ENCODE measurements at places on chromosomes 2 and 18.

GRCh38 chr18:21105936-21106335 lies 5.7 kb downstream of the ROCK1 start:
- no peak for DNase-seq

GRCh38 chr2:101723371-101724124 lies 26.0 kb downstream of the MAP4K4 start:
- no peak for DNase-seq

DNA sequence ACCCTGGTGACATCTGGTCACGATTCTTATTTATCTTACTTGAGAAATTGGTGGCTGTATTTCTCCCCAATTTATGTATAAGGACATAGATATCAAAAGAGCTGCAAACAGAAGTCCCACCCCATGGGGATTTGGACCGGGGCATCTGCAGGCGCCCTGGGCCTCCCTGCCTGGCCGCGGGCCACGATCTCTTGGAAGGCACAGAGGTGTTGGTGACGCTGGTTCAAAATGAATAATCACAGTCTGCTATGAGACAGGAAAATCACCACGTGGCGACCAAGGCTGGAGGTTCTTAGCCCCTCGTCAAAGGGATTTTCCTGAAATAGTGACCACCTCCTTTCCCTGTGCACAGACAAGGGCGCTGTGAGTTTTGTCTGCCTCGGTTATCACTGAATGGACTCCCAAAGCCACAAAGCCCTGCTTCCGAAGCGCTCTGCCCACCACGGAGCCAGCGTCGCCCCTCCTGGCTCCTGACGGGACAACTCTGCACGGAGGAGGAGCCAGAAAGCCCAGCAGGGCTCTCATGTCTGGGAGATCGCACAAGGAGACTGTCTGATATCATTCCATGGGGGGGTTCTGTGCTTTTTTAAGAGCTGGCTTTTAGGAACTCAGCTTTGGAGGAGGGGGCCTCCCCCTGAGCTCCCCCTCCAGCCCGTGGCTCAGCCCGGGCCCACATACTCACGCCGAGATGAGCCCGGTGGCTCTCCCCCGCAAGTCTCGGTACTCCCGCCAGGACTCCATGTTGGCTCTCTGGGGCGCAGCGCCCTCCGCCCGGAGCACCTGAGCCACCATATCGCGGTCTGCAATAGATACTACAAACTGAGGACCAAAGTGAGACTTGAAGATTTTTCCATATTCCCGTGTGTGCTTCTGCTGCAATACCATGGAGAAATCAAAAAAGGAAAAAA lies 14.6 kb downstream of the CYP27C1 start:
- DNase-seq = no peak

- no peak for DNase-seq
Measured at GRCh38 chr2:191051177-191051576, 37.2 kb upstream of the STAT1 start.

GRCh38 chr18:58201733-58202730 lies 158.0 kb downstream of the NEDD4L start:
- no peak for DNase-seq

- no peak for DNase-seq
Measured at GRCh38 chr2:101140237-101140636, 10.9 kb downstream of the TBC1D8 start.

DNA sequence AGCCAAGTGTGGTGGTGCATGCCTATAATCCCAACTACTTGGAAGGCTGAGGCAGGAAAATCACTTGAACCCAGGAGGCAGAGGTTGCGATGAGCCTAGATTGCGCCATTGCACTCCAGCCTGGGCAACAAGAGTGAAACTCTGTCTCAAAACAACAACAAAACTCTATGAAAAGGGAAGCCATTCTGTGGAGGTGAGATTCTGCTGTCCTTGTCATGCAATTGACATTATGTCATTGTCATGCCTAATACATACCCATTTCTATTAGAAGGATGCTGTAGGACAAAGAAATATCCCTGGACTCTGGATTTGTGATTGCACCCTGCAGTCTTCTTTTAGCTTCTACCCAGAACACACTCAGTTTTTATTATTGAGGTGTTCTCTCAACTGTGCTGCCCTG lies 8.6 kb downstream of the RASGRP3 start:
- no peak for DNase-seq

DNA sequence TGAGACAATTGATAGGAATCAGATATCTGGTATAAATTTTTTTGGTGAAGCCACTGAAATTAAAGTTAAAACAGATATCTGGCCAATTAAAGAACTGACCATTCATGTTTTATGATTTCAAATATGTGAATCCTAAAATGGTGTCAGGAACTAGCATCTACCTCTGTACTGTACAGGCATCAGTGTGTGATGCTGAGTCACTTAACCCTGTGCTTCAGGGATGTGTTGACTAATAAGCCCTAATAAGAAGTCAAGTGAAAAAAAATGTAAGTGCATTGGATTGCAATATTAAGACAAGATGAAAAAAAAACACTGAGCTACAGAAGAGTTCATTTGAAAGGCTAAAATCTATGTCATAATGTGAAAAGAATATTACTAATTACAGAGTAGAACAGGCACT lies 9.1 kb upstream of the UNC80 start:
- DNase-seq = no peak

DNA sequence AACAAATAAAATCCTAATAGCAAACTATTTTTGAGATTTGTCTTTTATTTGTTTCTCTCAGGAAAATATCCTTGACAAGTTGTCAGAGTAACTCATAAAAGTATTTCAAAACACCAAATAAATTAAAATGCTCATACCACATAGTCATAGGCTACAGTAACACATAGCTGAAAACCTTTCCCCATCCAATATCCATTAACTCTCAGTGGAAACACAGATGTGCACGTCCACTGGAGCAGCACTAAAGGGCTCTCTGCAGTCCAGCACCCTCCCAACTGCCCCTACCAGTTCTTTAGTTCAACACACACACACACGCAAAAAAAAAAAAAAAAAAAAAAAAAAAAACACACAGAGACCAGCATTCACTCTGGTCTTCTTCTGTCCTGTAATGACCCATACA lies 879 bp upstream of the XDH start:
- no peak for DNase-seq

GRCh38 chr2:123659120-123659519 lies 366.0 kb upstream of the CNTNAP5 start:
- no peak for DNase-seq

DNA sequence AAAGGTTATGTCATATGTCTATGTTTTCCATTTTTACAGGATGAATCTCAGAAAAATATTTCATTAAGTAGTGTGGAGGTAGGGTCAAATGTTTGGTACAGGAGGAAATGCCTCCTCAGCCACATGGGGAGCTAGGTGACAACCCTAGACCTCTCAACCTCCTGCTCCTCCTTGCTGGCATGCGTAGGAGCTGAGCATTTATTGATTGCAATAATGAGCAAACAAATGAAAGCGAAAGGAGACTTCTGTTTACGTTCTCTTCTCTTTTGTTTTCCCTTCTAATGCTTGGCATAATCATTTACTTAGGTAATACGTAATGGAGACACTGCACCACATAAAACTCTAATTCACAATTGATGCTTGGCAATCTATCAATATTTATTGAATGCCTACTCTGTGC lies 95.1 kb upstream of the CCBE1 start:
- DNase-seq = no peak

DNA sequence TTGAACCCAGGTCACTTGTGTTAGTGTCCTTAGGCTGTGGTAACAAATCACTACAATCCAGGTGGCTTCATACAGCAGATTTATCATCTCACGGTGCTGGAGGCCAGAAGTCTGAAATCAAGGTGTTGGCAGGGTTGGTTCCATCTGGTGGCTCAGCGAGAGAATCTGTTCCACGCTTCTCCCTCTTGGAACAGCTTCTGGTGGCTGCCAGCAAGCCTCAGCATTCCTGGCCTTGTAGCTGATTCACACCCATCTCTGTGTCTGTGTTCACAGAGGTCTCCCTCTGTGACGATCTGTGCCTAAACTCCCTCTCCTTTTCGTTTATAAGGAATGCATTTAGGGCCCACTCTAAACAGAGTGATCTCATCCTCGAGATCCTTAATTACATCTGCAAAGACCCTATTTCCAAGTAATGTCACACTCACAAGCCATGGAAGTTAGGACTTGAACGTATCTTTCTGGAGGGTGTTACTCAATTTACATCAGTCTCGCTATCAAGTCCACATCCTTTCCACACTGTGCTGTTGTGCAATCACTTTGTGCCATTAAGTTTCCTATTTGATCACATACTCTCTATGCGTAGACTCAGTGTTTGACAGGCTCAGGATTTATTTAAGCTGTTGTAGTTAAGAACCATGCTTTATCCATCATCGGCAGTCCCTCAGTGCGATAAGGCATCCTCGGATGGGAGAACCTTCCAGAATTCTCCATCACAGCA lies 164.4 kb downstream of the SOCS6 start:
- no peak for DNase-seq

- no peak for DNase-seq
Measured at GRCh38 chr2:105220604-105221003, 20.9 kb upstream of the GPR45 start.

DNA sequence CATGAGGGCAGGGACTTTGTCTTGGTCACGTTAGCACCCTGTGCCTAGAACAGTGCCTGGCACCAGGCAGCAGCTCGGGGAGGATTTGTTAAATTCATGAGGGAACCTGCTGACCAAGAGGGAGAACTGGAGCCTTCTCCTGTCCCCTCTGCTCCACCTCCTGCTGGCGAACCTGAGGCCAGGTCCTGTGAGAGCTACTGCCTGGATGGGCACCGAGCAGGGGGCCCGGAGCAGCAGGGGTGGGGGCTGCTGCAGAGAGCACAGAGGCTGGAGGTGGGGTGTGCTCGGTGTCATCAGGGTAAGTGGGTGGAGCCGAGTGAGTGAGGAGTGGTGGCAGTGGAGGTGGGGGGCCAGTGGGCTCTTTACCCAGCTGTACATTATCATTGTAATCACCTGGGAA lies 52.1 kb upstream of the FAHD2A start:
- DNase-seq = no peak

DNA sequence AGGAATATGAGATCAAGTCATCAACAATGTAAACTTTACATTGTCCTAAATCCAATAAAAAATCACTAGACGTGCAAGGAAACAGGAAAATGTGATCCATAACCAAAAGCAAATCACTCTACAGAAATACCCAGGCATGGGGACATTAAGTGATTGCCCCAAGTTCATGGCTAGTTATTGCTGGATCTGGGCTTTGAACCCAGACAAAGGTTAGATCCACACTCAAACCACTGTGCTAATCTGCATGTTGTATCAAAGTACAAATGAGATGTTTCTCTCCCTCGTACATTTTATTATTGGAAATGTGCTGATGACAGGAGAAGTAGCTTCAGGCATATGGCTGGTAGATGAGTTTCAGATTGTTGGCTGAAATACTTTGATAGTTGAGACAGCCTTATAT lies 2.7 kb upstream of the ARL5A start:
- DNase-seq = no peak

DNA sequence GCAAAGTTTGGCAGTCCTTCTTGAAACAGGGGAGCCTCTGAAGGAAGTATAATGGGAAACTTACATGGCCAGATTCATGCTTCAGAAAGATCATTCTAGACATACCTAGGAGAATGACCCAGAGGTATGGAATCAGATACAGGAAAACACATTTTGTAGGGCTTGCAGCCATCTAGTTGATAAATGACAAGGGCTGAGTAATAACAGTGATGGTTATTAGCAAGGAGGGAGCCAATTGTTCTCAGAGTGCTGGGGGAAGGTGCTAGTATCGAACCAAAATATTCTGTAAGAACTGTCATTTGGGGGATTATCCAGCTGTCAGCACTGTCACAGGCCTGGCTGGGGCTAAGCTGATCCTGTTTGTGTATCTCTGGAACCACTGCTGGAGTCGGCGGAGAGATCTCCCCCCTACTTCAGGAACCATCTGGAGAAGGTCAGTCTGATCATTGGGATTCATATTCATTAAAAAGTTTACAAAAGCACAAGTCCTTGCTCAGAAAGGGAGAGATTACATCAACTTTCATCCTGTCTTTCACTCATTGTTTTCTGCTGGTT lies 113.8 kb upstream of the THSD7B start:
- no peak for DNase-seq

GRCh38 chr2:176147800-176148496 lies 3.4 kb upstream of the HOXD4 start:
- no peak for DNase-seq

DNA sequence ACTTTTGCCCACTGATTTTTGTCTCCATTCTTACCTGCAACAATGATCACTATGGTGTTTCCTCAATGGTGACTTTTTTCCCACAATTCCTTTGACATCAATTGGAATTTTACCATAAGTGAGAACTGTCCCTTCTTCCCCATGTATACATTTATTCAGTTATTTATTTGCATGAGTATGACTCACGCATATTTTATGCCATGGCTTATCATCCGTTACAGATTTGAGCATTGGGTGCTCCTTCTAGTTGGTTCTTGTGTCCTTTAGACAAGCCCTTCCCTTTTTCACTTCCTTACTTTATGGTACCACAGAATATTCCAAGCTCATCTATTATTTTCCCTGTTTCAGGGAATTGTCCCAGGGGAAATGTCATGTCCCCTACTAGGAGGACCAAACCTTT lies 7.6 kb downstream of the COX5B start:
- DNase-seq = no peak

- no peak for DNase-seq
Measured at GRCh38 chr18:65411061-65411460, 339.8 kb upstream of the CDH7 start.

DNA sequence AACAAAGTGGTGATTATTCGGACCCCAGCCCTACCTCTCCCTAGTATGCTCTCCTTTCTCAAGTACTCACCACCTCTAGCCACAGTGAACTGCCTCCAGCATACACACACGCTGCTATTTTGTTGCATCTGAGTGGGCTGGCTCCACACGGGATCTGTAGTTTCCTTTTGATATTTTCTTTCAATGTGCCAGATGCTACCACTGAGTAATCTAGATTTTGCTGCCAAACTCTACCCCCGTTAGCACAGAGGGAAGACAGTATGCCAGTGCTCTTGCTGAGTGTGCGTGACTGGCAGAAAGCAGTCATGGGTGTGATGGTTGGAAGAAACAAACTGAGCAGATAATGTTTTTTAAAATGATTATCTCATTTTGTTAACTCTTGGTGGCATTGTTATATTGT lies 11.6 kb downstream of the CFLAR start:
- no peak for DNase-seq

DNA sequence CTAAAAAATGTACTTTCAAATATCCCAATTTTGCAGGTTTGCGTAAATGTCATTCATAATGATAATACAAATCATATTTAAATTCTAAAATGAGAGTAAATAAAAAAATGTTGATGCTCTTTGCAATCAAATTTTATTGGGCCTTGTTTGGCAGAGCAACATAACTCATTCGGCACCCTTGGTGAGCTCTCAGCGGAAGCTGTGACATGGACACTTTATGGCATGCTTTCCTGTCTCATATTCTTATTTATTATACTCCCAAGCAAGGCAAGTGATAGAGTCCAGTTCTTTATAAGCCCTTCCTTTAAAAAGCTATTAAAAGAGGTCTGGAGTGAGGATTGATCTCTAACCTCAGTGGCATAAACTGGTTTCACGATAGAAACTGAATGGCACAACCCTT lies 1493.2 kb upstream of the NXPH2 start:
- no peak for DNase-seq

- no peak for DNase-seq
Measured at GRCh38 chr18:48862678-48863270, 88.0 kb downstream of the SMAD7 start.
